Jurkat, Clone E6-1 (cell line): ENCODE measurements at places on chromosomes 6 and 20.

GRCh38 chr6:52815167-52816092 lies 11.8 kb upstream of the GSTA1 start:
- DNase-seq: peak; percentile 34

- DNase-seq: no peak
Observed at GRCh38 chr6:52612336-52613054, 35.6 kb upstream of the TRAM2 start.

DNA sequence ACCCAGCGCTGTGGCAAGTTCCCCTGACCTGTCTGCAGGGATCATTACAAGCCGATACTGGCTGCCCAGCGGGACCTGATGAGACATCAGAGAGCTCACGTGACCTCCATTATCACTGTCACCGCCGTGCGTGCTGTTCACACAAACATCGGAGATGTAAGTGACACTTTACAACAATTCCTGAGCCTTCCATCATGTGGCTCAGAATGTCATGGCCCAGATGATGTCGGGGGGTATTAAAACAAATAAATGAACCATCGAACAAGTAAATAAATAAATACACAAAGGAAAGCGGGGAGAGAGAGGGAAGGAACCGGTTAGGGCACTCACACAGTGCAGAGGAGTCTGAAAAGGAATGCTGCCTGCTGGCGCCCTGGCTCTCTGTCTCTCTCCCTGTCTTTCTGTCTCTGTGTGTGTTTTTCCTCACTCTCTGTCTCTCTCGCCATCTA lies 195.1 kb downstream of the BMP7 start:
- DNase-seq: no peak

- DNase-seq: peak; percentile 47
Observed at GRCh38 chr6:131116755-131117360, 18.4 kb upstream of the AKAP7 start.

DNA sequence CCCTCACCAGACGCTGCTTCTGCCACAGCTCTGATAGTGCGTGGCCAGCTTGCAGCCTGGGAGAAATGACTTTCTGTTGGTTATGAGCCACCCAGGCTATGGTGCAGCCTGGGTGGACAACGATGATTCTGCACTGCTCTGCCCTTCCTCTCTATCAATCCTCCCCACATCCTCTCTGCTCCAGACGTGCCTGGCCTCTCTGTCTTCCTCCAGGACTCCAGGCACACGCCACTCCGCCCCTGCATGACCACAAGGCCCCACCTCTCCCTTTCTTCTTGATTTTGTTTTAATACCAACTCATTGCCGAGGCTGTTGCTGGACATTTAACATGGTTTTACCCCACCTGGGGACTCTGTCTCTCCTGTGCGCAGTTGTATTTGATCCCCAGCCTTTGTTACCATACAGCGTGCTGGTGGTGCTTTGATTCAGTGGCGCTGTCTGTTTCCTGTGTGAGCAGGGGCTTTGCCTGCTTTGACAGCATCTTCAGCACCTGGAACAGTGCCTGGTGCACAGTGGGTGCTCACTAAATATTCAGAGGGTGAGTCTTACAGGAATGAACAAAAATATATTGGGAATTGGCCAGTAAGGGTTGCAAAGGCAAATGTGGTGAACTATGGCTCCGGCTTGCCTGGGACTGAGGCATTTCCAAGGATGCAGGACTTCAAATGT lies 280.9 kb downstream of the CDH26 start:
- DNase-seq: peak; percentile 74

DNA sequence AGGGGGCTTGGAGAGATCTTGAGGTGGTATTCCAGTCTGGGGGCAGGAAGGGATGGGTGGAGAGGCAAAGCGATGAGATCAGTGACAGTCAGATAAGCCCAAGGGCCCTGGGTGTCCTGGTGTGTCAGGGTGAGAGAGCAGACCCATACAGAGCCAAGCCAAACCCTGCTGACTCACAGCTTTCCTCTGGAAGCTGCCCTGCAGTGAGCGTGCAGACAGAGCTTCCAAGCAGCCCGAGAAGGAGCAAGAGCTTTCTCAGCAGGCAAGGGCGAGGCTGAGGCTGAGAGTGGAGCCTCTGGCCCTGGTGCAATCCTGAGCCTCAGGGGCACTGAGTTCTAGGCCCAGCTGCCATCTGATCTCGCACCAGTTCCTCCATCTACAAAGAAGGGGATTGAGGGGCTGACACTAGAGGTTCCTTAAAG lies 91.1 kb upstream of the HIVEP1 start:
- DNase-seq: no peak

- DNase-seq: no peak
Observed at GRCh38 chr6:39188571-39188970, 40.7 kb downstream of the KCNK5 start.

- DNase-seq: no peak
Observed at GRCh38 chr6:160278311-160278710, 19.7 kb upstream of the SLC22A2 start.

DNA sequence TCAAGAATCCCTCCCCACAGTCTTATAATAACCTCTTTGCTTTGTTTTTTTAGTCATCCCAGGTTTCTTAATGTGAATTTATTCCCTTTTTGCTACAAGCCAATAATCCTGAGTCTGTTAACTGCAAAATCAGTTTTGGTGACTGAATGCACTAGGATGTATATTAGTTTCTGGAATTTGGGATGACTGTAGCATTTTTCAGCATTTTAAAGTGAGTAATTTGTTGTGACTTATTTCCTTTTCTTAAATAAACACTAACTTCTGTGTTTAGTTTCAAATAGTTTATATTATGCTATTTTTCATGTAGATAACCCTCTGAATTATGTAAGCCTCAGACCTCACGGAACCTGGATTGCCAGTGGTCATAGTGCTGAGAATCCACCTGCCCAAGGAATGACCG lies 5.5 kb downstream of the CST1 start:
- no peak for DNase-seq

- no peak for DNase-seq
Observed at GRCh38 chr6:157312757-157313156, 10.6 kb downstream of the TMEM242 start.

DNA sequence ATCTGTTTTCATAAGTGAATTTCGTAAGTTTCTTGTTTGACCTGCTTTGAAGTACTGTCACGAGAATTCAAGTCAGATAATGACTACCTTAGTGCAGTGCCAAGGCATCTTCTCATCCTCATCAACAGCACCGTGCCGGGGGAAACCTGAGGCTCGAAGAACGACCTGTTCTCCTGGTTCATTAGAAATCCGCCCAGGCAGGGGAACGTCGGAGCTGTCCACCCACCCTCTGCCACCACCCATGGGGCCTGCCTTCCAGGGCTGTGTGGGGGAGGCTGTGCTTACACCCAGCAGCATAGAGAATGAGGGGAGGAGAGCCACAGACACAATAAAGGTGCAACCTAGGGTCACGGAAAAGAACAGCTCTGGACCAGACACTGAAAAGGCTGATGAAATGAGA lies 101.6 kb downstream of the RAMACL start:
- no peak for DNase-seq

DNA sequence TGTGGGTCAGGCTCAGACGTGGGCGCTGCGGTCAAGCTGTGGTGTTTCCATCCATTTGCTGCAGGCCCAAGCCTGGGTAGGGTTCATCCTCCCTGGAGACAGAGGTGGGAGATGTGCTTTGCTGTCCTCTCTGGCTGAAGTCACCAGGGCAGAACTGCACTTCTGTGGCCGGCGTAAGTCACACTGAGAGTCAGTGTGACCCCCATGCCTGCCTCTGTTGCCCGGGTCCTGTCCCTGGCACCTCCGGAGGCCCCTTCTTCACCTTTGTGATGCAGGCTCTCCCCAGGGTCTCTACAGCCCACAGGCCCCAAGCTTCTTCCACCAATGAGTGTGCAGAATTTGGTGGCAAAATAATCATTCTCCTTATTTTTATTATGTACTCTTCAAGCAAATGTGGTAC lies 53.8 kb upstream of the DACT2 start:
- no peak for DNase-seq

- no peak for DNase-seq
Observed at GRCh38 chr6:125858427-125859320, 67.9 kb downstream of the NCOA7 start.

GRCh38 chr20:4413314-4414049 lies 308.2 kb upstream of the PRND start:
- DNase-seq: no peak

- DNase-seq: peak; percentile 51
Observed at GRCh38 chr6:158040051-158040803, 58.6 kb downstream of the SYNJ2 start.

- no peak for DNase-seq
Observed at GRCh38 chr6:34201455-34202107, 35.1 kb upstream of the HMGA1 start.

GRCh38 chr6:151288712-151289398 lies 49.1 kb downstream of the AKAP12 start:
- DNase-seq: no peak

DNA sequence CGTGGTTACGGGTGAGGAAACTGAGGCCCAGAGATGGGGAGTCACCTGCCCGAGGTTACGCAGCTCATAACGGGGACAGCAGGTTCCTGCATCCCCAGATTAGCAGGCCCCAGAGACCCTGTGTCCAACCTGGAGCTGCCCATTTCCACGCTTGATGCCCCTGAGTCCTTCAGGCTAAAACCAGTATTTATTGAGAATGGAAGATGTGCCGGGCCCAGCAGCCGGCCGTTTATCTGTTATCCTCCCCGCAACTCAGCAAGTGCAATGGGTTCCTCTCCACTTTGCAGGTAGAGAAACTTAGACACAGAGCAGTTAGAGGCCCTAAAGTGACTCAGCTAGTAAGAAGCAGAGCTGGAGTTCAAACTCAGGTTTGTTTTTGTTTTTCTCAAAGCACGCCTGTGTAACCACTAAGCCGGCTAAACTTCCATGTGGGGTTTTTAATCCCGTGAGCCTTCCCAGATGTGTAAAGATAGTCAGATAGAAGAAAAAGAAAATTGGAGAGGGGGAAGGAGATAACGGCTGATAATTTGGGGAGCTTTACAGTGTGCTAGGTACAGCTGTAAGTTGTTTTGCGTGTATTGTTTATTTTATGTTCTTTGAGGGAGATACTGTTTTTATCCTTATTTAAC lies 775 bp downstream of the PFDN4 start:
- DNase-seq: no peak

DNA sequence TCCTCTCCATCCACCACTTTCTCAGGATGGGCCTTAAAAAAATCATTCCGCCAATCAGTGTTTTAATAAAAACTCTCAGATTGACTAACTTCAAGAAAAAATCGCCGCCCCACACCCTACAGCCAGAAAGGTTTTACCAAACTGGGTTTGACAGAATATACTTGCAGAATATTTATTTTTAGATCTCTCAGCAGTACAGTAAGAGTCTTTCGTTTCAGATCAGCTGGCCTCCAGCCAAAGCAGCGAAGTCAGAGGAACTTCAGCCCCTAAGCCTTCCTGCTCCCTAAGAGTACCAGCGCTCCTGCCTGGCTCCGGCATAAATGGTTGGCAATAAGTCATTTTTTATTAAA lies 24.7 kb downstream of the TBC1D7 start:
- no peak for DNase-seq

DNA sequence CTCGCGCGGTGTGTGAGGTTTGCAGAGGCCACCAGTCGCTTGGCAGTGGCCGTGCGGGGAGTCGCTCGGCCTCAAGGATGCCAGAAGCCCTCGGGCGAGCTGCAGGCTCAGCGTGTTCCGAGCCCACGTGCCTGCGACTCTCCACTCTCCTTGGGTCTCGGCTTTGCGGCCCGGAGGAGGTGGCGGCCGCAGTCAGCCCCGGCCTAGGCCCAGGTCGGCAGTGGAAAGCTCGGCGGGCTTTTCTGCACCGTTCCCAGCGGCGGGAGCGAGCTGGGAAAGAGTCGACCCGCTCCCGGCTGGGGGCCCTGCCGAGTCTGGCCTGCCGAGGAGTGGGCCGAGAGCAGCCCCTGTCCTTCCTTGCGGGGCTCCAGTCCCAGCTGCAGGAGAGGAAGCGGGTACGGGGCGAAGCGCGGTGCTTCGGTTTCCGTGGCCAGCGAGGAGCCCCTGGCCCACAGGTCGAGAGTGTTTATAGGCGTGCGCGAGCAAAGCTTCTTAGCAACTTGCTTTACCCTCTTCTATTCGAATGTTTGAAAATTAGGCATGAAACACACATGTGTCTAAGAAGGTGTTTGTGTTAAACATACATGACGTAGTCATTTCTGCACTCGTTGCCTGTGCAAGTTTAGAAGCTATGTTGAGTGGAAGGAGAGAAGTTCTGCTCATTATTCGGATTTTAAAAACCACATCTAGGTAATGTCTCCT lies 5.6 kb downstream of the FOXC1 start:
- DNase-seq: no peak

GRCh38 chr20:56205346-56205745 lies 43.2 kb upstream of the MC3R start:
- DNase-seq: no peak

DNA sequence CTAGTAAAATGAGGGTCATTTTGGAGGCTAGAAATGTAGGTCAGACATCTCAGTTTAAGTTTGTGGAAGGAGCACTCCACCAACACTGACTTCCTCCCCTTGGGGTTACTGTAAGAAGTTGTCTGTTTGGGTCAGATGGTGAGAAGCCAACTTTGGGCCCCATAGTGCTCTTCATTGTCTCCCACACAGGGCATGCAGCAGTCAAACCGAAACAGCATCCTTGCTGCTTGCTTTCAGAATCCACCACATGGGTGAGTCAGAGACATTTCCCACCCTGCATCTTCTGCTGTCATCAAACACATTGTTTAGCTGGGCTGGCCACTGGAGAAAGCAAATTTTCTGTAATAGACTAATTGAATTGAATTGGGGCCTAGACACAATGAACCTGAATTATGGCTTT lies 16.8 kb downstream of the IL17F start:
- no peak for DNase-seq

DNA sequence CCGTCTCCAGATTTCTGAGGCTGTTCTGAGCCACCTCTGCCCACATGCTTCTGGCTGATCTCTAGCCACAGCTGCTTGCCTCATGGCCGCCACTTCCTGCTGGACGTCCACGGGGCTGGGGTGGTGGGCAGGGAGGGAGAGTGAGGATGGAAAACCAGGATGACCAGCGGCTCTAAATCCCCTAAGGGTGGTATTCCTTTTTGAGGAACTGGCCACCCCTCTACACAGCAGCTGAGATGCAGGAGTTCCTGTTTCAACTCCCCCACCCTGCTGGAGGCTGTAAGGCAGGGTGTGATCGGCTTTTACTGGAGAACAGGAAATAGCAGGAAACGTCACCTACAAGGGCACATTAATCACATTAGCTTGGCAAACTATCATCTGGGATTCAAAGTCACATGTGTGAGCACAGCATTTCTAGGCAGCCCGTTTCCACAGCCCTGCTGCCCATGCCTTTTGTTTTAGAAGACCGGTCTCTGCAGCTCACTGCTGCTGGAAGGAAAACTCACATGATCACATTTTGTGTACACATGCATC lies 181.6 kb upstream of the ECI2 start:
- no peak for DNase-seq

GRCh38 chr20:49603209-49603627 lies 35.3 kb upstream of the PTGIS start:
- DNase-seq: no peak

DNA sequence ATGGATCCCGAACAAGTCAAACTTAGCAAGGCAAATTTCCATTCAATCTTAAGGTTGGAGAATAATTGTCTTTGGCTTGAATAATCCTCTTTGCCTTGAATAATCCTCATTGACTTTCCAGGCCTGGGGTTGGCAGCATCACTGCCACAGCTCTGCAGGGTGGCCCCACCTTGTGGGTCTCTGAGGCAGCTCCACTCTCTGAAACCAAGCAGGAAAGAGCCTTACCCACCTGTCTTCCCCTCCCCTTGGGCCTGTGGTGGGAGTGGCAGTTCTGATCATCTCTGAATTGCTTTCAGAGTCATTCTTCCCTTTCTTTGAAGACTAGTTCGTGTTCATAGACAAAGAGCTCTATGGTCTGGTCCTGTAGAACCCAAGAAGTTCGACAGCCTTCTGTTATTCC lies 47.5 kb downstream of the KCNQ5 start:
- DNase-seq: no peak
